ENCODE measurements at places on chromosomes 5 and 9. TPM values are rescaled to one million over a fixed set of nuclear protein-coding genes. Genes with fewer than 3 reads are reported as not detected.

Gene ORM2
- not detected for total RNA-seq

Gene TAF11L13
- not detected for total RNA-seq

Gene PTGDS
- 11.1 TPM for total RNA-seq

Gene SLC34A3
- not detected for total RNA-seq
